ENCODE measurements at places on chromosomes 1 and 21.

GRCh38 chr1:227798078-227798802 lies 17.2 kb upstream of the PRSS38 start:
- DNase-seq, result no peak

DNA sequence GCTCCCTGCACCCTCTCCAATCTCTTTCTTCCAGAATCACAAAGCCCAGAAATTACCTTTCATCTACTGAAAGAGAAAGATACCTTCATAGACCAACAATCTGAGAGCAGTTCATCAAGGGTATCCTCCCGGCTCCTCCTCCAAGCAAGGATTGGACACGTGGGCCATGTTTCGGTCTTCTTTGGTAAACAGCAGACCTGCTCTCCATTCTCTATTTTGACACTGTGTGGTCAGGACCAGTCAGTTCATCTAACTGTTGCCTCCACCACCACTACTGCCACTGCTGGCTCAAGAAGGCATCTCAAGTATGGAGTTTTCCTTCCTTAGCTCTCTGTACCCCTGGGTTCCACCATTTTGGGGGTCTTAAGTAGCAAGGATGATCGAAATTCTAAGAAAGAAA lies 8.0 kb upstream of the LELP1 start:
- no peak for DNase-seq

- DNase-seq, result no peak
Observed at GRCh38 chr1:170075186-170075585, 691 bp upstream of the KIFAP3 start.

DNA sequence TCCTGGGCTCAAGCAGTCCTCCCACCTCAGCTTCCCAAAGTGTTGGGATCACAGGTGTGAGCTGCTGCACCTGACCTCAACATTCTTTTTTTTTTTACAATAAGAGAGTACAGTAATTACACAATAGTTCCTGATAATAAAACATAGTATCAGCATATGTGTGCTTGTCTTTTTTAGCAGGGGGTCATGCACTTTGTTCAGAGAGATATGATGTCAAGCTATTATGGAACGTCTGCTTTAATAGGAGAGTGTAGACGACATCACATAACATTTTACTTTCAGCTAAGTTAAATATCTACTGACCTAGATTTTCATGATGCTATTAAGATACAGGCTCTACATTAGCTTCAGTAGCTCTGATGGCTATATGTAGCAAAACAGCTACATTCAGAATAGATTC lies 70.5 kb downstream of the FMO4 start:
- no peak for DNase-seq

DNA sequence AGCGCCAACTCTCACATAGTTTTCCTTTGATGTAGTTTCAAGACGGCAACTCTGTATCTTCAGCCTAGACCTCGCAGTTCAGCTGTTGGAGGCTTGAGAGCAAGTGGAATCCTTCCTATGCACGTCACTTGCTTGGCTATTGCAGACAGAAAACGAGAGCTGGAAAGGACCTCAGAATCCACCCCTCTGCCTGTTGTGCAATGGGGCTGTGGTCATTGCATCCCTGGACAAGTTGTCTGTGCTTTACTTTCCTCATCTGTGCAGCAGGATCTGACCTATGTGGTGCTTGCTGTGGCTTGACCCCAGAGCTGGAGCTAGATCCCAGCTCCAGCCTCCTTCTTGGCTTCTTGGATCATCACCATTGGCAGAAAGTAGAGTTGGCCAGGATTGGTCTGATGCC lies 50.0 kb upstream of the IGSF21 start:
- DNase-seq, result no peak

DNA sequence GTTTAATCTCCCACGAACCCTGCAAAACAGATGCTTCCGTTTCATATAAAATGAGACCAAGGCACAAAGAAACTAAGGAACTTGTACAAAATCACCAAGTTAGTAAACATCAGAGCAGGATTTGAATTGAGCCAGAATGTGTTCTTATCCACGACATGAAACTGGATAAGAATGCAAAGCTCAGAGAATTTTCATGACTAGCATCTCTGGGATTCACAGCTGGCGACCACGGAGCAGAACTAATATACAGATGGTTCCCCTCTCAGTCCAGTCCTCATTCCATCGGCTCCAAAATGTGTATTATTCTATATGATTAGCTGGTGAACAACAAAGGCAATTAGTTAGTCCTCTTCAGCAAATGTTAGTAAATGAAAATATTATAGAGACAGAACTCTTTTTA lies 72.3 kb upstream of the ERG start:
- DNase-seq, result no peak

DNA sequence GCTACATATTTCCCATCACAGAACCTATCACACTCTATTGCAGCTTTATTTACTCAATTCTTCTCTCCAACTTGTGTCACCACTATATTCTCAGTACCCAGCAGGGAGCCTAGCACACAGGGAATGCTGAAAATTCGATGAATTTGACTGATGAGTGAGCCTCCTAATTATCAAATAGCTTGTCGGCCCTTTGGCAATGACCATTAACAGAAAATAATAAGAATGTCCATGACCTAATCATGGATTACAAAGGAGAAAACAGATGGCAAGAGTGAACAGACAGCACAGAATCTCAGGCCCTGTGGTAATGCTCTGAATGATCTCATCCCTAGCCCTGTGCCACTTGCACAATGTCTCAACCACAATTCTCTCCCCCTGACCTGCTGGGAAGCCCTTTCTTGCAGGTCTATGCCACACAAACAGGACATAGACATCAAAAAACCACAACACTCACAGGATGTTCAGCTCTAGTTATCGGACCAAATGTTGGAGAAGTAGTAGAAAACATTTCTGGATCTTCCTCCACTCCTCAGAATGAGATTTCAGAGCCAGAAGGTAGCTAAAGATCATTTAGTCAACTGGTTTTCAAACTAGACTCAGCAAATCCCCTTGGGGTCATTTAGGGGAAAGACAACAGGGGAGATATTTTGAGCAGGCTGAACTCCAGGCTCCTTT lies 68.4 kb downstream of the LUZP1 start:
- DNase-seq, result peak; percentile 8

GRCh38 chr1:41742219-41742618 lies 176.5 kb downstream of the HIVEP3 start:
- DNase-seq, result peak; percentile 17

DNA sequence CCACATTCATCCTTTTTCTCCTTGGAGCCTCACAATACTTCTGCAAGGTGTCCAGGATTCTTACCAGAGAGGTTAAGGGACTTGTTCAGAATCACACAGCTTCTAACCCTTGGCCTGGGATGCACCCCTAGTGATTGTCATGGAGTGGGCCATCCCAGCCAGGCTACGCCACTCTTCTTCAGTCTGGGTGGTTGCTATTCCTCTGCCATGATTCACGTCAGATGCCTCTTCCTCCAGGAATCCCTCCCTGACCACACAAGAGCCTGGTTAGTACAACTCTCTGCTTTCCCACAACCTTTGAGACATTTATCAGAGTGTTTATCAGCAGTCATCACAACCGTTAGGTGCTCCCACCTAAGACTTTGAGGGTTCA lies 121.8 kb downstream of the EPHB2 start:
- DNase-seq, result no peak

GRCh38 chr1:116128664-116129063 lies 17.5 kb downstream of the MAB21L3 start:
- DNase-seq, result no peak

GRCh38 chr21:22278366-22278765 lies 1280.2 kb downstream of the NCAM2 start:
- no peak for DNase-seq

DNA sequence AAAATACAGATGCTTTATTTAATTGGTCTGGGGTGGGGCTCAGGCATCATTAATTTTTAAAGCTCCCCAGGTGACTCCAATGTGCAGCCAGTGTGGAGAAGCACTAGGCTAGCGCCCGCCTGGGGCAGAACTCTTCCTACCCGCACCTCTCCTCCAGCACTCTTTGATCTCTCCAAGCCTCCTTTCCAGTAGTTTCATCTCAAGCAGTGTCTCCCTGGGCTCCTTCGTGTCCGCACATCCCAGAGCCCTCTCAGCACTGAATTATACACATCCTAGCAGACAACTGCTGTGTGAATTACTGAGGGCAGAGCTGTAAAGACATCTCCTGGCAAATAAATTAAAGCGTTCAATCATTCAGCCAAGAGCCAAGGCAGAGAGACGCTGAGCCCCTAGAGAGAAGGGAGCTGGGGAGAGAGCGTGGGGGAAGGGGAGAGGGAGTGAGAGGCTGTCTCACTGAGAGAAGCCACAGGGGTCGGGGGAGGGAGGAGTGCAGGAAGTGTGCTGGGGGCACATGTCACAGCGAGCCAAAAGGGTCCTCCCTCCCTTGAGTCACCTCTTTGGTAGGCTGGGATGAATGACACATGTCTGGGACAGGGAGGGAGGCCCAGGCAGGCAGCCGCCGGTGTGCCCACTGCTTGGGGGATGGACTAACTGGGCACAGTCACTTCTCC lies 21.0 kb upstream of the PARP1 start:
- no peak for DNase-seq

DNA sequence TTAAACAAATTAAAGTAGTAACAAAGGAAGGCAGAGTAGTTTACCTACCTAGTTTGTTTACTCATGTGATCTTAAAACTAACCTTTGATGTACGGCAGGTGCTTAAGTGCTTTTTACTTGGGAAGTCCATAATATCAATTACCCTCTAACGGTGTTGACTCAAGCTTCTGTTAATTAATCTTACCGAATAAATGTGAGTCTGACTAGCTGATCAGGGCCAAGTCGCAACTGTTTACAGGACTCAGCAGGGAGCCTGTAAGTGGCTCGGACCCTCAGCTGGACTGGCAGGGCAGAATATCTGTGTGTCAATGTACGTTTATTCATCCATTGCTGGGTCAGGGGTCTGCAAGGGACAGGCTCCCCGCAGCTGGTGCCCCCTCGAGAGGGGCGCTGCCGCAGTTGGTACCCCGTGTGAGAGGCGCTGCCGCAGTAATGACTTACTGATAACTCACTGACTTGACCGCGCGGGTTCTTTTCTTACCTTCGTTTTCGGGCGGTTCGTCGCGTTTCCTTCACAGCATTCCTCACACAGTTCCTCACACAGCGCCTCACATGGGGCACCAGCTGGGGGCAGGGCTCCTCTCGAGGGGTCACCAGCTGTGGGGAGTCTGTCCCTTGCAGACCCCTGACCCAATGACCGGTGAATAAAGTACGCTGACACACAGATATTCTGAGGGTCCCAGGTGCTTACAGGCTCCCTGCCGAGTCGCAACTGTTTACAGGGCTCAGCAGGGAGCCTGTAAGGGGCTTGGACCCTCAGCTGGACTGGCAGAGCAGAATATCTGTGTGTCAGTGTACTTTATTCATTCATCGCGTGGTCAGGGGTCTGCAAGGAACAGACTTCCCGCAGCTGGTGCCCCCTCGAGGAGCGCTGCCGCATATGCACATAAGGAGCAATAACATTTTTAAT lies 3.0 kb downstream of the FMO1 start:
- DNase-seq, result no peak

- DNase-seq, result no peak
Observed at GRCh38 chr1:26852701-26853100, 10.2 kb upstream of the SFN start.

DNA sequence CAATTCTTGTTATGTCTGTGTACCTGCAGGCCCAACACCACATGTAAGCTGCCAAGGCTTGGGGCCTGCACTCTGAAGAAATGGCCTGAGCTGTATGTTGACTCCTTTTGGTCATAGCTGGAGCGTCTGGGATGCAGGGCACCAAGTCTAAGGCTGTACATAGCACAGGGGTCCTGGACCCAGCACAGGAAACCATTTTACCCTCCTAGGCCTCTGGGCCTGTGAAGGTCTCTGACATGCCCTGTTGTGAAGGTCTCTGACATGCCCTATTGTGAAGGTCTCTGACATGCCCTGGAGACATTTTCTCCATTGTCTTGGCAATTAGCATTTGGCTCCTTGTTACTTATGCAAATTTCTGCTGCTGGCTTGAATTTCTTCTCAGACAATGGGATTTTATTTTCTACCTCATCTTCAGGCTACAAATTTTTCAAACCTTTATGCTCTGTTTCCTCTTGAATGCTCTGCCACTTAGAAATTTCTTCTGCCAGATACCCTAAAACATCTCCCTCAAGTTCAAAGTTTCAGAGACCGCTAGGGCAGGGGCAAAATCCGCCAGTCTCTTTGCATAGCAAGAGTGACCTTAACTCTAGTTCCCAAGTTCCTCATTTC lies 246.7 kb upstream of the B3GALT2 start:
- no peak for DNase-seq

DNA sequence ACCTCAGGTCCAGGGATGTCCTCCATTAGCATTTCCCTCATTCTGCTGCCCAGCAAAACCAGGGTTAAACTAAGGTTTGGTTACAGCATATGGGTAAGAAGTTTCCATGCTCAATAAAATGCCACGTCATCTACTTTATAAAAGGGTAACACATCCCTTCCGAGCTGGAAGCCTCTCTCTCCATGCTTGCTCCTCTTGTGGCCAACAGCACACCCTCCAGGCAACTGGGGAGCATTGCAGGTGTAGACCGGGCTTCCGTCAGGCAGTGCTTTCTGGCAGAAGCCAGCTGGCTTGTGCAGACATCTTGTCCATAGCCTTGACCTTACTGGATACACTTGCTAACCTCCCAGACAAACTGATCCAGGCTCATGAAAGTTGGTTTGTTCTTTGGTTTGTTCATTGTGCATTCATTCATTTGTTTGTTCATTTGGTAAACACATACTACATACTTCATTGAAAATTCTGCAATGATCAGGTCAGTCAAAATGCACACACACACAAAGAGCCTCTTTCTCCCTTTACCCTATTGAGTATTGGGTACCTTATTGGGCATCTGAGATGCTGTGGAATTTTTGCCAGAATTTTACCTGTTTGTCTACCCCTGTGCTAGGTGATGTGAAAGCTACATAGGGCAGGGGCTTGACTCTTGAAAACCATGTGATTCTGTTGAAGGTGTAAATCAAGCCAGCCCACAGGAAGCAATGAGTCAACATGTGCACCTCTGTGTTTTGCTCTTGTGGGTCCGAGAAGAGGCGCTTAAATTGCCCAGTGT lies 422.8 kb downstream of the CAMTA1 start:
- DNase-seq, result peak; percentile 6

DNA sequence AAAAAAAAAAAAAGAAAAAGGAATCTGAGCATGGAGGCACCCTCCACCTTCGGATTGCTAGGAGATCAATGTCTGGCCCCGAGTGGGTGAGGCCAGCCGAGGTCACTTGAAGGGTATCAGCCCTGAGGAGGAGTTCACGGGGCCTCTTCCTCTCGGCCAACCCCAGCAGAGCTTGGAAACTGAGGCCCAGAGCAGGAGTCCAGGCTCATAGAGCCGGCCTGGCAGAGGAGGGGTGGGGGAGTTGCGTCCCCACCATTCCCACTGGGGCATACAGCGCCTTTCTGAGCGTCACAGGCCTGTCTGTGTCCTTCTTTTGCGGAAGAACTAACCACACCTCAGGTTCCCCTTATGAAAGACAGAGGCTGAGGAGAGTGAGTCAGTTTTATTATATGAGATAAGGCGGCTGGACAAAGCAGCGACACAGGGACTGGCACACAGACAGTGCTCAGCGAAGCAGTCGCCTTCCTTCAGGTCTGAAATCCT lies 17.1 kb upstream of the EPHA2 start:
- no peak for DNase-seq

GRCh38 chr1:213135572-213135971 lies 84.5 kb downstream of the RPS6KC1 start:
- no peak for DNase-seq

GRCh38 chr1:25168193-25169071 lies 63.9 kb downstream of the SYF2 start:
- DNase-seq, result no peak

Data from nucleus accumbens (tissue), 56 donors.